ENCODE measurements at places on chromosomes 16 and 17. TPM values are rescaled to one million over a fixed set of nuclear protein-coding genes. Genes with fewer than 3 reads are reported as not detected.

- no peak for DNase-seq
Measured at GRCh38 chr17:16438173-16438556, 22.8 kb downstream of the TRPV2 start.

The COA3 gene
- total RNA-seq, result 71.0 TPM

The BIRC5 gene
- total RNA-seq, result 0.69 TPM

The MT1A gene
- total RNA-seq, result 1.2 TPM

- no peak for DNase-seq
Measured at GRCh38 chr17:78664476-78665386, 87.5 kb upstream of the DNAH17 start.

GRCh38 chr17:29255926-29256522 is 9.4 kb downstream of the CRYBA1 start:
- no peak for DNase-seq

GRCh38 chr17:39745335-39746144 is 7.8 kb downstream of the GRB7 start:
- DNase-seq, result no peak

The KRTAP3-2 gene
- not detected for total RNA-seq

DNA sequence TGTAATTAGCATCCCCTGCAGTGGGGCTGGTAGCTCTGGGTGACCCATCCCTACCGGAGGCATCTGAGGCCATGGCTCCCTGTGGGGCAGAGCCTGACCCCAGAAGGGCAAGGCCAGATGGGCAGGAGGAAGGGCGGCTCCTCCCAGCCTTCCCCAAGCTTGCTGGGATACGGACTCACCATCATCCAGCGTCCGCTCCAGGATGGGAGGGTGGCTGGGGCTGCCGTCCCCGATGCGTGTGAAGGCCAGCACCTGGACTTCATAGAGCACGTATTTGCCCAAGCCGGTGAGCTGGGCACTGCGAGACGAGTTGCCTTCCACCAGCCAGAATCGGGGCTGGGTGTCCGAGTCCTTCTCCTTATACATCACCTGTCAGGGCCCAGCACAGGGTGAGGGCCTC is 81.6 kb upstream of the CDC42EP4 start:
- DNase-seq, result no peak

DNA sequence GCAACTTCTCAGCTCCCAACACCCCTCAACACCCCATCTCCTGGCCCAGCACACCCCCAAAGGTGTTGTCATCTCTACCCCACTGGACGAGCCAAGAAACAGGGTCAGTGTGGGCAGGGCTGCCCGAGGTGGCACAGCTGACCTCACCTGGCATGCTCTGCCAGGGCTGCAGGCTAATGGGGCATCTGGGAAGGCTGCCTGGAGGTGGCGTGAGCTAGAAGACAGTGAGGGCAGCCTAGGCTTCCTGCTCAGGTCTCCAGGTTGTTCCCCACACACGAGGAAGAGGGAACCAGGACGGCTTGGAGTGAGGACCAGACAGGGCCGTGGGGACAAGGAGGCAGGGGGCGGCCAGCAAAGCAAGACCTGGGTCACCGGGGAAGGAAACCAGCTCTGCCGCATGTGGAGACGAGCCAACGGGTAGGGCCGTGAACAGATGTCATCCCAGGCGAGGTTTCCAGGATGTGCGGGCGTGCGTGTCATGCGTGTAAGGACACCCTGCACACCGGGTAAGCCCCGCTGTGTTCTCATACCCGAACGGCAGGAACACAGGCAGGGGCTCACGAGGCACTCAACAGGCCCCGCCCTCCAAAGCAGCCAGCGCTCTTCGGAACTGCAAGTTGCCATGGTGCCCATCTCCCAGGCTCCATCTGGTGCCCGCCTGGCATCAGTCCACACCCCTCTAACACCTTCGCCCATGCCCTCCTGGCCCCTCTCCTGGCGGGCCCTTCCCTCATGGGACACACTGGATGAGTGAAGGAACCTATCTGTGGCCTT is 29.6 kb upstream of the PVALEF start:
- no peak for DNase-seq

The TEKT5 gene
- not detected for total RNA-seq

GRCh38 chr17:5096731-5097100 is 15.0 kb downstream of the ZNF232 start:
- DNase-seq, result no peak

DNA sequence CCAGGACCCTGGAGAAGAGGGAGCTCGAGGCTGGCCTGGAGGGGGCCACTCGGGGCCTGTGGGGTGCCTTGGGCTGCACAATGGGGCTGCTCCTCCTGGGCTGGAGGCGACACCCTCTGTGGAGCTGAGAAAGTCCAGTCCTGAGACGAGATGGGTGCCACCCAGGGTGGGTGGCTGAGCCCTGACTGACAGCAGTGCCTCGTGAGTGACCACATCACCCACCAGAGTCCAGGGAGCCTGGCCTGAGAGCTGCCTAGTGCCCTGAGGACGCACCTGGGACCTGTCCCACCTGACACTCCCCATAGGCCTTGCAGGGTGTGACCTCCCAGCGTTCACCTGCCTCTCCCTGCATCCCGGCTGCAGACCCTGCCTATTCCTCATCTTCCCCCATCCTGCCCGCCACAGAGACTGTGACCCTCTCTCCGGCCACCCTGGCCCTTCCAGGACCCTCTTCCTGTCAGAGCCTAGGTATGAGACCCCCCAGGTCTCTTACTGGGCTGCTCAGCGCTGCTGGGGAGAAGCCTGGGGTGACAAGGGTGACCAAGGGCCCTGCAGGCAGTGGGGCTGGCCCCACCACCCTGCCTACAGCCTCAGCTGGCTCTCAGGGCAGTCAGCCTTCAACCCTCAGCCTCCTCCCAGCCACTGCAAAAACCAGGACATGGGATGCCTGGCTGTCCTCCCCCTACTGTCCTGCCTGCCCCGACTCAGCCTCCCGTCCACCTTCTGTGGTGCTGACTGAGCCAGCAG is 41.2 kb downstream of the TNFRSF13B start:
- peak; percentile 11 for DNase-seq

- DNase-seq, result no peak
Measured at GRCh38 chr17:41959336-41960095, 7.1 kb upstream of the CNP start.

The TACO1 gene
- total RNA-seq, result 44.7 TPM

The FHOD1 gene
- 18.0 TPM for total RNA-seq

DNA sequence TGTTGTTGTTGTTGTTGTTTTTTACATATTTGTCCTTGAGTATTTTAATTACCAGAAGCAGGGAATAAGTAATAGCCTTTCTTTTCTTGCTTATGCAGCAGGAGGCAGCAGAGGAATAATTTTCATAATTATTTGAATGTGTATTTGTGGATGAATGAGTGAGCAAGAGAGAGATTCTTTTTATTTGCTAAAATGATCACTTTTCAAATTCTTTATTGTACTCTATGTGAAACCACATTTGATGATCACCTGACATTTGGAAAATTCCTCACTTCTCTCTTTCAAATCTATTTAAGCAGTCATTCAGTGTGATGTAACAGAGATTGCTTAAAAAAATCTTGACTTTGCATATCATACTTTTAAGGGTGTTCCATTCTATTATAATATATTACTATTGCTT is 223.6 kb downstream of the BCAS3 start:
- DNase-seq, result no peak

DNA sequence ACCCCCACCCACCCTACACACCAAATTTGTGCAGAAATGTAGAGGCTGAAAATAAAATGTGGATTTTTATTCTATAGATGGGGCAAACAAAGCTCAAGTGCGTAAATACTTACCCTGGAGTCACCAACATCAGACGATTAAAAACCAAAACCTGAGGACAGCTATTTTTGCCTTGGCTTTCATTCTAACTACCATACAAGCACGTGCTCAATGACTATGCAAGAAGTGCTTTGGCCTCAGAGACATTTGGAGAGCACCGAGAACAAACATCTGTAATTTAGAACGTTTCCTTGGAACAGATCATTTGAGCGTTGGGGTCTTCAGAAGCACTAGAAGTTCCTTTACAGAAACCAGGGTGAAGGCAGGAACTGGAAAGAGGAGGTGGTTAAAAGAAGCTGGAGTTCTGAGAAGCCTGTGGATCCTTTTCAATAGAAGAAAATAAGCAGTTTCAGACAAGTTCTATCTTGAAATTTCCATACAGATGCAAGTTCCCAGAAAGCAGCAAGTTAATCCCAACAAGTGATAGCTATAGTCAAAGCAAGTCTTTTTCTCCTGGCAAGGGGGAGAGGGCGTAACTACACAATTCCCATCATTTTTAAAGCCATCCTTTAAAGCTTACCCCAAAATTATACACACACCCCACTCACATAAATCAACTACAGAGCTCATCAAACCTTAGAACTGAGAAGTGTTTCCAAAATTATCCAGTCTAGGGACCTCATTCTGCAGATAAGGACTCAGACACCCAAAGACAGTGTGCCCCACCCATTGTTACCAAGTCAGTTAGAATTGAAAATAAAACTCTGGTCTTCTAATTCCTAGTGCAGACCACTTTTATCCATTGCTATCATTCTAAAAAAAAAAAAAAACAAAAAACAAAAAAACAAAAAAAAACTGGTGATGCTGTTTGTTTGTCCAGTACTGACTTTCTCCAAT is 29.6 kb upstream of the CDRT4 start:
- no peak for DNase-seq

GRCh38 chr17:33901085-33901484 is 354.0 kb upstream of the CCL2 start:
- DNase-seq, result no peak

GRCh38 chr16:49101997-49102396 is 179.6 kb downstream of the CBLN1 start:
- DNase-seq, result no peak

The OR2C1 gene
- 0.22 TPM for total RNA-seq

GRCh38 chr17:47204722-47205418 is 4.3 kb upstream of the MYL4 start:
- DNase-seq, result peak; percentile 34

DNA sequence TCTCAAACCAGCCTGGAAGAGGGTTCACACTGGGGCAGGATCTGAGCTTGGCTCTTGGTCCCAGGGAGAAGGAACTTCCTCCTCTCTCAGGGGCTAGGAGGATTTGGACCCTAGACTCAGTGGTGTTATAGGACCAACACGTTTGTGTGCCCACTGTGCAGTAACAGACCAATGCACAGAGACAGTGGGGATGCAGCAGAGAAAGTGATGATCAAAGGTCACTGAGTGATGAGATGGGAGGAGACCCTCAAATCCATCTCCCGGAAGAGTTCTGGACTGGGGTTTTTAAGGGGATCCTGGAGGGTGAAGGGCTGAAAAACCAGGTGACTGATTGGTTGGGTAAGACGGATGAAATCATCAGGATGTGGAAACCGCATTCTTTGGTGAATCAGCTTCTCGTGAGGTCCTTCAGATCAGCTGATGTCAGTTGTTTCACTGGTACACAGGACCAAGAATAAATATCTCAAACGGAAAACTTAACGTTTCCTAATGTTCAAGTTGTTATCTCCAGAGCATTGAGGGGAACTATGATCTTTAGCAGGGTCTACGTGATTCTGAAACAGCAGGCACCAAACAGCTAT is 3.3 kb upstream of the VAC14 start:
- no peak for DNase-seq

The MEFV gene
- 0.49 TPM for total RNA-seq

DNA sequence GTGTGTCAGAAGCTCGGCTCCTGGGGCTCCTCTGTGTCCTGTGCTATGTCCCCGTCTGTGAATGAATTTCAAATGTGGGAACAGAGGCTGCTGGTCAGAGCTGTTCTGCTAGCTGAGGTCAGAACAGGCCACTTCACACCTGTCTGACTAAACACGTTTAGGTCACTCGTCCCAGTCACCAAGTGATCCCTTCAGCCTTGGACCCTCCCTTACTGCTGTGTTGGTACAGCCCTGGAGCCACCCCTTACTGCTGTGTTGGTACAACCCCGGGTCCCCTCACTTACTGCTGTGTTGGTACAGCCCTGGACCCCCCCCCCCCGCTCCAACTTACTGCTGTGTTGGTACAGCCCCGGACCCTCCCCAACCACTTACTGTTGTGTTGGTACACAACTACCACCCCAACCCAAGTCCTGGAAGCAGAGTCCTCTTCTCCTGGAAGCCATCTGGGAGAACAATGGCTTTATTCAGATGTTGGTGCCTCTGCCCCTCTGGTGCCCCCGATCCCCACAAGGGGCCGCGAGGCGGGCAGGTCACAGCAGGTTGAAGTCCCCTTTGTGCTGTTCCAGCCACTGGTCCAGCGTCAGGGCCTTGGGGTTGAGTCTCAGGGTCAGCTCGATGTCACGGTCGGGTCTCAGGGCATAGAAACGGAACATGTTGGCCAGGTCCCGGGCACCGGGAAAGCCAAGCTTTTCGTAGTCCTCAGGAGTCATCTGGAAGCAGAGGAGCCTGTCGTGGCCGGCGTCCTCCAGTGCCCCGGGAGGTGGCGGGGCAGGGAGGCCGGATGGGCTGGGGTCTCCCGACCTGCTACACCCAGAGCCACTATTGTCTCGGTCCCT is 13.0 kb downstream of the NMRAL1 start:
- DNase-seq, result no peak

GRCh38 chr16:75379911-75380847 is 53.1 kb downstream of the CFDP1 start:
- no peak for DNase-seq

The TP53TG3C gene
- total RNA-seq, result 0.58 TPM

GRCh38 chr17:79427621-79428539 is 183.0 kb downstream of the RBFOX3 start:
- DNase-seq, result no peak

The COG8 gene
- 24.1 TPM for total RNA-seq

DNA sequence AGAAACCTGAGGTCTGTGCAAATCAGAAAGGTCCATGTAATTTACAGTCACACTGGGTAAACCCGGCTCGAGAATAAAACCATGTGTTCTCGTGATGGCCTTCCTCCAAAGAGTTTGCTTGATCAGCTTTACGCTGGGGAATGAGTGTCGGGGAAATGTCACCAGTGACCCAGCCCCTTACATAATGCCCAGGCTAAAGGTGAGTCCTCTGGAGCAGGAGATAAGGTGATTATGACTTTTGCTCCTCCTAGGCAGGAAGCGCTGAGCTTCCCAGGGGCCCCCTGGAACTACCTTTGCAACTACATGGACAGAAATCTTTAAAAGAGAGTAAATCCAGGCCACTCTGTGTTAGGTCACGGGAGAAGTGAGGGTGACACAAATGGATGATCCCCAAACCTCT is 15.7 kb downstream of the SLC6A4 start:
- no peak for DNase-seq

- no peak for DNase-seq
Measured at GRCh38 chr17:9792181-9792840, 919 bp upstream of the DHRS7C start.

DNA sequence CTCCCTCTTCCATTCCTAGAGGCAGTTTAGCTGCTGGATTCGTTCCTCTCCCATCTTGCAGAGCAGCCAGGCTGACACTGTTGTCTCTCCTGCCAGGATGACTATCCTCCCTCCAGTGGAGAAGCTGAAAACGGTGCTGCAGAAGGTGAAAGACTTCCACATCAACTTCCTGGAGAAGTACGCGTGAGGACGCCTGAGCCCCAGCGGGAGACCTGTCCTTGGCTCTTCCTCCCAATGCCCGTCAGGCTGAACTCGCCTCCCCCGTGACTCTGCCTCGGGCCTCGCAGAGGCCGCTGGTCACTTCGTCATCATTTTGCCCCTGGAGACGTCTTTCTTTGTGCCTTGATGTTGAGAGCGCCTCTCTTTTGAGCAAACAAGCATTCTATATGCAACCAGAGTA is 44.6 kb downstream of the GPT2 start:
- DNase-seq, result no peak

The PERCC1 gene
- total RNA-seq, result not detected

- DNase-seq, result no peak
Measured at GRCh38 chr16:69847643-69848042, 85.5 kb downstream of the WWP2 start.

The SLC39A11 gene
- total RNA-seq, result 6.4 TPM

GRCh38 chr16:50252874-50253513 is 13.4 kb upstream of the ADCY7 start:
- no peak for DNase-seq
